ENCODE measurements at places on chromosomes 11 and 22. TPM values are rescaled to one million over a fixed set of nuclear protein-coding genes. Genes with fewer than 3 reads are reported as not detected.

CHEK1 gene
- 25.0 TPM for total RNA-seq

ESAM gene
- not detected for total RNA-seq

DNA sequence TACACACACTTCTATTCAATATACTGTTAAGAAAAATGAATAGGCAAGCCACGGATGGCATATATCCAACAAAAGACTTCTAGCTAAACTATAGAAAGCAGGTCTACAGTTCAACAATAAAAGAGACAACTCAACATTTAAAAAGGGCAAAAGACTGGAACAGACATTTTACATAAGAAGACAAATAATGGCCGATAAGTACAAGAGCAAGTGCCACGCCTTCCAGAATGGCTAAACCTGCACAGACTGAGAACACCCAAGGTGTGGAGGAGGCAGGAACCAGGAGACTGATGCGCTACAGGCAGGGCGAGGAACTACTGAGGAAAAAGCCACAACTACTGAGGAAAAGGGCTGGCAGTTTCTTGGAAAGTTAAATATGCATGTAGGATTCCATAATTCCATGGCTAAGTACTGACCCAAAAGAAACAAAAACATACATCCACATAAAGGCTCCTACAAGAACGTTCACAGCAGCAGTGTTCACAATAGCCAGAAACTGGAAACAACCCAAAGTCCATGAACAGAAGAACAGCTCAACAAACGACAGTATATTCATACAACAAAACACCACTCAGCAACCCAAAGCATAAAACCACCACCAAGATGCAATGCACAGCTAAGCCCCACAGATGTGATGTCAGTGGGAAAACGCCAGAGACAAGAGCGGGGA, 9.6 kb upstream of the MOB2 start:
- DNase-seq, result no peak

DKK3 gene
- 1.1 TPM for total RNA-seq

GRCh38 chr11:44939673-44940395, 10.8 kb downstream of the TP53I11 start:
- peak; percentile 31 for DNase-seq

DNA sequence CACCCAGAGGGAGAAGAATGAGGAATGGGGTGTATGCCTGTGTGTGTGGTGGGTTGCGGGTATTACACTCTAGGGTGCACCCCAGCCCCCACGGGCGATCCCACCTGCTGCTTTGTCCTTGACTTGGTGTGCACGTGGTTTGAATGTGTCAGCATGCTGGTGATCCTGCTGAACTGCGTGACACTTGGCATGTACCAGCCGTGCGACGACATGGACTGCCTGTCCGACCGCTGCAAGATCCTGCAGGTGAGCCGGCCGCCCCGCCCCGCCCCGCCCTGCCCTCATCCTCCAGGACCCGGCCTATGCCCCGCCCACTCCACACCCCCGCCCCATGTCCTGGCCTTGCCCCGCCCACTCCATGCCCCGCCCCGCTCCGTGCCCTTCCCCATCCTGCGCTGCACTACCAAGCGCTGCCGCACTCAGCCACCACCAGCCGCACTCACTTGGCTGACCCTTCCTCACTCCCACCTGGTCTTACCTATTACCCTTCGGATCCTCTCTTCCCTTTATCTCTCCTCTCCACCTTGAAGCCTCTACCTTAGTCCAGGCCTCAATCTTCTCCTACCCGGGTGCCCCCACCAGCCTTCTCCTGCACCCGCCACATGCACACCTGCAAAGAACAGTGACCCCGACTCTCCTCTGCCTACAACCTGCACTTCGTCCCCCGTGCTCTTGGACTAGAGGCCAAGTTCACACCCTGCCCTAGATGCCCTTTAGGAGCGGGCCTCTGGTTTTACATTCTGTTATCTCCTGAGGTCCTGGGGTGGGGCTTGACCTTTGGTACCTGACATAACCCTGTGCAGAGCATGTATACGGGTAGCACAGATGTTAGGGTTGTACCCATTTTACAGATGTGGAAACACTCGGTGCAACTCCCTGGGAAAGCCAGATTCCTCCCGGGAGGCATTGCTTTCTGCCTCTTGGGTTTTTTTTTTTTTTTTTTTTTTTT, 27.7 kb downstream of the CACNA1I start:
- DNase-seq, result peak; percentile 31

GRCh38 chr22:30239488-30240405, 6.8 kb downstream of the LIF start:
- DNase-seq, result no peak
